ENCODE measurements at places on chromosomes 3 and 15.

- no peak for DNase-seq
Measured at GRCh38 chr3:171172070-171172469, 145.6 kb upstream of the SLC2A2 start.

GRCh38 chr15:52093167-52093538, 19.4 kb downstream of the BCL2L10 start:
- no peak for DNase-seq

- DNase-seq, result no peak
Measured at GRCh38 chr3:111366515-111366914, 175.5 kb upstream of the CD96 start.

DNA sequence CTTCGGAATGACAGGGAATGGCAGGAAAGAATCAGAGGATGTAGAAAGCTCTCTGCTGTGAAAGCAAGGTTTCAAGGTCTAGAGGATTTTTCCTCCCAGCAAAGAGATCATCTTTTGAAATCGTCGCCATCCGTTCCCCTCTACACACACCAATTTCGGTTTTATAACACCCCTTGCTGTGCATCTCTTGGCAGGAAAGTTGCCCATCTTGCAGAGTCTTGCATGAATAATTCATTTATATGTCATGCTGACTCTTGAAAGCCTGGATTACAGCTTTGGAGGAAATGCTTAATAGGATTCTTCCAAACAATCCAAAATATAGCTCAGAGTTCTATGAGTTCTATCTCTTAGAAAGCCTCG, 262.7 kb downstream of the CHL1 start:
- DNase-seq, result no peak

GRCh38 chr3:24154781-24155180, 209.7 kb downstream of the NR1D2 start:
- no peak for DNase-seq

DNA sequence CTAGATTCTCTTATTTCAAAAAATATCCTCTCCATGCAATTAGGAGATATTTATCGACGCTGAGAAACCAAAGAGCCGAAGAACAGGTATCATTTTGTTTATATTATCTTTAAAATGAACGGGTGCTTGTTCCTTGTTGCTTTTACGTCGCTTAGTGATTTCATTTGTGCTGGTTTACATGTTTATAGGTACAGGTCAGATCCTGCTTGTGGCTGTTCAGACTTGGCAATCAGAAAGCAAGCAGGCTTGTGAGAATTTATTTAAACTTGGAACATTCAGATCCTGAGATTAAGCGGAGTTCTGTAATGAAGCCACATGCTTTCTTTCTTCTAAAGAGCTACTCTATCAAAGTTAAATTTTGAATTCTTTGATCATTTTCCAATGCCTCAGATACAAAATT, 43.0 kb upstream of the ATP2C1 start:
- DNase-seq, result no peak

DNA sequence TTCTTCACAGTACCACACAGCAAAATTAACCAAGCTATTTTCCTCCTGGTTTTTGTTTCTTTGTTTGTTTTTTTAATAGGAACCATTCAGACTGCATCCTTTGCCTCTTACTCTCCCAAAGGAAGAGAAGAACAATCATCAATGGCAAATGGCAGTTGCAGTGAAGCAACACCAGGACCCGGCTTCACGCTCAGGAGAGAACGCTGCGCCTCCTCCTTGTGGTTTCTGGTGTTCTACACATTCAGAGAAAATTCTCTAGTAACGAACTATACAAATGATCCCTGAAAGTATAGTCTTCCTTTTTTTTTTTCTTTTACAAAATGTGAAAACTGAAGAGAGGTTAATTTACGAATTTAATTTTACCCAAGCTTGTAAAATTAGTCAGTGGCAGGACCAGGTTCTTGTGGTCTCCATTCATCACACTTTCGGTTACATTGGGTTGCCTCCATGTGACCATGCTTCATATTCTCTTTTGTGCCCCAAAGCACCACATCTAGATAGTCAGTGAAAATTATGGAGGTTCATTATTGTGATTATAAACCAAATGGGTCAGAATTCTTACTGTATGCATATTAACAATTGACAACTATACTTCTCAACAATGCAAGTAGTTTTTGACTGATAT, 10.6 kb upstream of the MINDY2 start:
- no peak for DNase-seq

GRCh38 chr3:184733181-184733580, 21.3 kb upstream of the MAGEF1 start:
- DNase-seq, result no peak

DNA sequence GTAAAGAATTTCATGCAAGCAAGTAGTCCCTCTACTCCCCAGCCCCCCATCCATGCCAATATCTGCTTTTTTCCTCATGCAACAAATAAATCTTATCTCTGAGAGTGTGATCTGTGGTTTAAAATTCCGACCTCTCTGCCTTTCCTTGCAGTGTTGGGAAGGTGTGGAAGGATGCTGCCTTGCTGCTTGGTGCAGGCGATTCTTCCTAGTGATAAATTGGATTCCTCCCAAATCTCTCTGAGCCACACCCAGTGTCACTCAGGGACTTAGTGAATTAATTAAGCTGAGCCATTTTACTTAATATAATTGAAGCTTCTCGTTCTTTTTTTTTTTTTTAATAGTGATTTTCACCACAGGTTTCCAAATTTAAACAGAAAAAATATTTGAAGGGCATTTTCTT, 3.4 kb downstream of the GAP43 start:
- DNase-seq, result no peak

- no peak for DNase-seq
Measured at GRCh38 chr3:105987809-105988208, 119.0 kb upstream of the CBLB start.

DNA sequence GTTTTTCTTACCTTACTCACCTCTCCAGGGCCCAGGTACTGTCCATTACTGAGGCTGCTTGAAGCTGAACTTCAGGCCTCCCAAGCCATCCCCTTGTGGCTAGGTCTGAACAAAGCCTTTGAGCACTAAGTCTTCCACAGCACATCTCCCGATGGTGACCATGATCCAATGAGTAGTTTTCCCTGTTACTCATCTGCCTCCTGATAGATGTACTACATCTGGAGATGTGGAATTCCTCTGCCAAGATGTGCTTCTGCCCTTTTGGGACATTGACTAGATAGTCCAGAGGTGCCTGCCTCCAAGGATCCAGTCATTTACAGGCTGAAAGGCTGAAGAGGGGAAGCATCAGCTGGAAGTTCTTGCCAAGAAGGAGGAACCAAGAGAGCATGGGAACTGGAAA, 28.9 kb upstream of the SLC35G2 start:
- DNase-seq, result no peak

- no peak for DNase-seq
Measured at GRCh38 chr15:26050984-26051383, 187.9 kb upstream of the ATP10A start.

- DNase-seq, result no peak
Measured at GRCh38 chr3:58093574-58094195, 85.5 kb downstream of the FLNB start.

DNA sequence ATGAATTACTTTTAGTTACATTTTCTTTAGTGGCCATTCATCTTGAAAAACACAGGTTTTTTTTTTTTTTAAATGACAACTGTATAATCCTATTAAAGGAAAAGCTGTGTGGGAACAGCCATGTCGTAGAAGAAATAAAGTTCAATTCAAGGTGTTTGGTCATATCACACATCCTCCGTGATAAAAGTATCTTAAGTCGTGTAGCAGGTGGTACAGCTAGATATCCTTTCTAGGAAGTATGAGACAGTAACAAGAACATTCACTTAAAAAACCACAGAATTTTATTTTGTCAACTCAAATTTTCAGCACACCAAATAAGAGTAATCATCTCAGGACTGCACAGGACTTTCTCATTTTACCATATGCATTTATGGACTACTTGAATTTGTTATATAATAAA, 16.1 kb downstream of the ZDHHC23 start:
- DNase-seq, result no peak

DNA sequence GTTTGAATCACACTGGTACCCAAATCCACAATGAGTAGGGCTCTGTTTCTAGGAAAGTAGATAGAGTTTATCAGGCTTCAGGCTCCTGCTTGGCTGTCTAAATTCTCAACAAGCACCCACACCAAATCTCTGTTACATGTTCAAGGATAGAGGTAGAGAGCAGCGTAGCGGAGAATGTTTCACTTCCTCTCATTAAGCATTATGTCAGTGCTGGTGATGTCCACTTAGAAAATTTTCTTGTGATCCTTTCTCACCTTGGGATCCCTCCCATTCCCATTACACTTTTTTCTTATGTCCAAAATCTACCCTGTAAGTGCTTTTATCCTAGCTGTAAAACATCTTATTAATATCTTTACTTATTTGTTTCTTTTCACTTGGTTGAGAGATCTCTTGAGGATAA, 34.7 kb upstream of the GCSAM start:
- DNase-seq, result no peak

DNA sequence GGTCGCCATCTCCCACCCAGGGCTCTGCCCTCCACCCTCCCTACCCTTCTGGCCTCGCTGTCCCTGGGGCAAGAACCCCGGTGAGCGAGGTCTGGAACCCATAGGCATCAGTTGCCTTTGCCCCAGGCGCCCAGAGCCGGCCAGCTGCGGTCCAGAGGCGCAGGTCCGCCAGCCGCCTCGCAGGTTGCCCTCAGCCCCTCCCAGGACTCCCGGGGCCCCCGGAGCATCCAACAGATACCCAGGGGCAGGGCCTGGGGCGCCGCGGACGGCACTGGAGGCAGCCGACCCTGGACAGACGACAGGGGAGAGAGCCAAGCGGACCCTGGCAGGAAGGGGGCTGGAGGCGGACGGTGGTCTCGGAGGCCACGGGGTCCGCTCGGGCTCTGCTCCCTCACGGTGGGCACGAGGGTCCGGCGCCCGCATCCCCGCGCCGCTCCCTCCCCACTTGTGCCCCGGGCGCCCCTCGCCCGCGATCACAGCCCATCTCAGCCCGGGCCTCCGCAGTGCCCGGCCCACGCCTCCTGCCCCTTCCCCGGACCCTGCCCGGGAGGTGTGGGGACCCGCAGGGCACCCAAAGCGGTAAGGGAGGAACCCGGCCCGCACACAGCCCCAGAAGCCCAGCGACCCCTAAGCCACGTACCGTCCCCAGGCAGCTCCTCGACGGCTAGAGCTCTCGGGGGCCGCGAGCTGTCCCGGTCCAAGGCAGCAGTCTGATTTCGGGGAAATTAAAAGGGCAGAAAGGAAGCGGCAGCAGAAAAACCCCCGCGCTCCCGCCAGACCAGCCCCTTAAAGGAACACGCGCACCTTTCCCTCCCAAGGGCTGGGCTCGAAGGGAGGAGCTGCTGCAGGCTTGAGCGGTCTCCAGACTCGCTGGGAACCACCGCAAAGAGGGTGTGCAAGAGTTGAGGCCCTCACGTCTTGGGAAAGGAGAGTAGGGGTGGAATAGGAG, at the start of gene HAPLN3:
HAPLN3 (minus strand) TSS at position 726 of the 949 bp plus-strand sequence. CDS start 8,246 bp downstream, outside the sequence.
- no peak for DNase-seq

- DNase-seq, result no peak
Measured at GRCh38 chr15:89333959-89334509, 590 bp downstream of the POLG start.

DNA sequence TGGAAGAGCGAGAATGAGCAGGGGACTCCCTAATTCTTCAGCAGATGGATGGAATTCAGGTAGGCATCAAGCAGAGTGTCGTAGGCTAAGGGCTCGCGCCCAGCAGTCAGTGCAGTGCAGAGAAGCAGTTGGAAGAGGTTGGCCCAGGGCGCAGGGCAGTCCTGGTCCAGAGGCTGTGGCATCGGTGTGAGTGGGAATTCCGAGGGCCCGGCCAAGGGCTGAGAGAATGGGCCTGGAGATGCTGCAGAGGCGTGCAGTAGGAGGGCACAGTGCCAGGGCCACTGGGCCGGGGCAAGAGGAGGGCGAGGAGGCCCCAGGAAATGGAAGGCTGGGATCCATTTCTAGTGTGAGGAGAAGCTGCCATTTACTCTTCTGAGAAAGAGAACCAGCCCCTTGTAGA, 74.4 kb downstream of the AAGAB start:
- DNase-seq, result no peak
